ENCODE measurements at places on chromosomes 3 and 15.

GRCh38 chr3:98885851-98886250 is 15.6 kb downstream of the DCBLD2 start:
- DNase-seq, result no peak

DNA sequence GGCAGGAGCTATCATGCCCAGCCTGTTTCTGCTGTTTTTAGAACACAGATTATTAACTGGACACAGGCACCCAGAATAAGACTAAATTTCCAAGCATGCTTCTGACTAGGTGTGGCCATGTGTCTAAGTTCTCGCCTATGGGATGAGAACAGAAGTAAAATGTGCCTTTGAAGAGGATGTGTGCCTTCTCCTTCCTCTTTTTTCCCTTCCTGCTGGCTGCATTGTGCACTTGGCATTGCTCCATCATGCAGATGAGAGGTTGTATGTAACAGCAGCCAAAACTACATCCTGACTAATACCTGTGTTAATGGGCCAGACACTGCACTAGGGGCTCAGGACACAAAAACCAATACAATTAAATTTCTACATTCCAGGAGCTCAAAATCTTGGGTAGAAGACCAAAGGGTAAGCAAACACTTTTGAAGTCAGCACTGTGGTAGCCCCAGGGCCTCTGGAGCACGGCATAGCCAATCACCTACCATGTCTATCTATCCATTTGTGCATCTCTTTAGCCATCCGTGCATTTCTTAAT is 40.9 kb upstream of the RNU6-1 start:
- DNase-seq, result no peak

- no peak for DNase-seq
These were observed 465.3 kb upstream of the CBLB start for GRCh38 chr3:106333911-106334618.

DNA sequence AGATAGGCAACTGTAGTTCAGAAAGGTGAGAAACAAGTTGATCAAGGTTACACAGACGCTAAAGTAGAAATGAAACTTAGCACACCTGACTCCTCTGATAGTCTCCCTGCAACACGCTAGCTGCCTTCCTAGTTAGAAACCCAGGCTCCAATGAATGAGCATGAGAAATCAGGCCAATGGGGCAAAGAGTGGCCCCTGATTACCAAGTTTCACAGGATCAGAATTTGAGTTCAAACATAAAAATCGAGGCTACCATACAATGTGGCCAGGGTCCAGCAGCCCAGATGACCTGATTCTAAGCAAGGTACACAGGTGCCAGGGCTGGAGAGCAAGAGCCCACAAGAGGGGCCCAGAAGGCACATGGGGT is 7.7 kb downstream of the PLD1 start:
- no peak for DNase-seq

GRCh38 chr3:56970461-56970879 is 90.0 kb upstream of the SPATA12 start:
- DNase-seq, result no peak

Data from midbrain (tissue), 1 donor.